ENCODE measurements at places on chromosomes 13 and 19.

- peak; percentile 56 for ATAC-seq
These were observed 179.7 kb downstream of the STK24 start for GRCh38 chr13:98397221-98397620.

DNA sequence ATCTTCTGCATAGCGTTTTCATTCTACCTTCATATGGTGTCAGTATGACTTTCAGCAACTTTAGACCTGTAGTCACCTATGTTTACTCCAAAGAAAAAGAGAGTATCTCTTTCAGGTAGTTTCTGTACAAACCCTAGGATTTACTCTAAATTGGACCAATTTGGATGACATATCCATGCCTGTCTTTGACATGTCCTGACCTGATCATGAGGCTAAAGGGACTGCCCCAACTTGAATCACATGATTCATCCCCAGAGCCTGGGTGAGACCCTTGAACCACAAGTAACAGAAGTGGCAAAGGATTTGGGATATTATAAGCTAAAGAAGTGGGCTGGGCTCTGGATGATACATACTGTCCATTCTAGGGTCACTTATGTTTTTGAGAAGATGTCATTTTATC lies 124.5 kb upstream of the CSNK1A1L start:
- ATAC-seq = no peak

GRCh38 chr13:52070929-52071523 lies 46.5 kb downstream of the UTP14C start:
- ATAC-seq = peak; percentile 69

DNA sequence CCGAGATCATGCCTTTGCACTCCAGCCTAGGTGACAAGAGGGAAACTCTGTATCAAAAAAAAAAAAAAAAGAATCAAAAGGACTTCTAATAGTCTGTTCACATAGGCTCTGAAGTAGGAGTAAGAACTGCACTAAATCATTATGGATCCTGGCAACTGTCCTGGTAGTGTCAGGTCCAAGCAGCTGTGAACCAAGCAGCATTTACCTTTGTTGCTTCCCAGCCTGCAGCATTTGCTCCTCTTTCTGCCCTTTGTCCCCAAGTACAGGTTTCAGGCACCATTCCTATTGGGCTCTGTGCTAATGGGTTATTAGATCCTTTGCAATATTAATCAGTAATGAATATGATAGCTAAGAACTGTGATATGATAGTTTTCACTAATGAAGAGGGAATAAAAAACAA lies 77.4 kb upstream of the NBEA start:
- no peak for ATAC-seq

DNA sequence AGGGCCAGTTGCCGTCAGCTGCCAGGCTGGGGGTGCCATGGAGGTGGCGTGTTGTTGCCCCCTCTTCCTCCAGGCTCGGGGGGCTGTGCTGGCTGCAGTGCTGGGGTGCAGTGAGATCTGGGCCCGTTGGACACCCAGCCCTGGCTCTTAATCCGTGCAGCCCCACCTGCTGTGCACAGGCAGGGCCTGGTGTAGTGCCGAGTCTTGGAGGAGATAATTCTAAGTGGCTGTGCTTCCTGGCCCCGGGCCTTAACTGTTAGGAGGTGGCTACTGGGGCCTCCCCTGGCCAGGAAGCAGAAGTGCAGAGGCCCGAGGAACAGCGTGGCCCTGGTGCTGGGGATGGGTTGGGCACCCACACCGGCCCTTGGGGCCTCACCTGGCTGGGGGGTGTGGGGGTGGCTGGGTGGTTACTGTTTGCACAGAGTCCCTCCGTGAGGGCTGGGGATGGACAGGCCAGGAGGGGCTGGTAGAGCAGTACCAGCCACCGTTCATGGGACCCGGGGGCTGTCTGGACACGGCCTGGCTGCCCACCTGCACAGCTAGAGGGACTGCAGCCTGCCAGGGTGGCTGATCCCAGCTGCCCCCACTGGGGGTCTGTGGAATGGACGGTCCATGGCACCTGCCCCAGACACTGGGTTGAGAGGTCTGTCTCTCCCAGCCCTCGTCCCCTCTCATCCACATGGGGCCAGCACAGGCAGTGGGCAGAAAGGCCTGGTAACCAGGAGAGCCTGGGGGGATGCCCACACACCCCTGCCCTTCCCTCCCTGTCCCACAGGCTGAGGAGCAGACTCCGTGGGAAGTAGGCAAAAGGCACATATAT lies 3.3 kb downstream of the GPX4 start:
- ATAC-seq = no peak

DNA sequence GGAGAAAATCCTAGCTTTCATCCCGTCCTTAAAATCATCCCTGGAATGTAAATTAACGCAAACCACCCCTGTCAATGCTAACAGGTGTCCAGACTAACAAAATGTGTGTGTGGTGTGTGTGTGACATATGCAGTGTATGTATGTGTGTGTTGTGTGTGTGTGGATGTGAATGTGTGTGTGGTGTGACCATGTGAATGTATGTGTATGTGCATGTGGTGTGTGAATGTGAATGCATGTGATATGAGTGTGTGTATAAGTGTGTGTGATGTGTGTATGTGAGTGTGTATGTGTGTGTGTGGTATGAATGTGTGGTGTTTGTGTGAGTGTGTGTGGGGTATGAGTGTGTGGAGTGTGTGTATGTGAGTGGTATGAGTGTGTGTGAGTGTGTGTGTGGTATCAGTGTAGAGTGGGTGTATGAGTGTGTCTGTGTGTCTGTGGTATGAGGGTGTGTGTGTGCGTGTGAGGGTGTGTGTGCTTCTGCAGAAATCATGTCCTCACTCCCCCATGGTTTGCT lies 190.8 kb downstream of the TEX29 start:
- ATAC-seq = no peak

DNA sequence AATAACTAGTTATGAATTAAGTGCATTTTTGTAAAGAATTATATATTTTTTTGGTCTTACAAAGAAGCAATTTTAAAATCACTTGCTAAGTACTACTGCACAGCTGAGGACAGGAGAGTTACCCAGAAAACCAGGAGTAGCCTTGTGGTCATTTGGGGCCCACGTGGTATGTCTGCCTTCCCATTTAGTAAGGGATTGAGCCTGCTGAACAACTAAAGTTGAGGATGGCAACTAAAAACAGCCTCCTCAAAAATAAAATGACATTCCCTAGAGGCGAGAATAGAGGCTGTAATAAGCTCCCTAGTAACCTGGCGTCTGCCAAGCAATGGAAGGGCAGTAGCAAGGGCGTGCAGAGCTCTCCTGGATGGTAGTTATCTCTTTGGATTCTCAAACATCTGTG lies 36.3 kb downstream of the DOCK9 start:
- ATAC-seq = no peak

DNA sequence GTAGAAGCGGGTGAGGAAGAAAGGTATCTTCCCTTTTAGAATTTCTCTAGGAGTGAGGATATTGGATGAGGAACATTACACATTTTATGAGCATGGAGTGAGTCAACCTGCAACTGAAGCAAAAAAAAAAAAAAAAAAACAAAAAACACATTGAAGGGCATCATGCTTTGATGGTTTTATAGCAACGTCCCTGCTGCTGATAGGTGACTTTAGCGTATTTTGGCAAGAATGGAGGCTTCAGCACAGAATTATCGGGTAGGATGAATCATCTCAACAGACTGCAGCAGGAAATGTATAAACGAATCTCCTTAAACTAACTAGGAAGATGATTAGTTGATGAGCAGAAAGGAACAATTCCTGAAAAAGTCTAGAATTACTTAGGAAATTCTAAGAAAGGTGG lies 1359.6 kb upstream of the ATXN8OS start:
- no peak for ATAC-seq

GRCh38 chr13:79779761-79780160 lies 298.8 kb downstream of the NDFIP2 start:
- peak; percentile 40 for ATAC-seq

- no peak for ATAC-seq
These were observed 5.8 kb downstream of the FUZ start for GRCh38 chr19:49807058-49807903.

GRCh38 chr13:65965501-65965900 lies 1264.6 kb downstream of the PCDH9 start:
- ATAC-seq = no peak

Data from SK-N-SH treated with all-trans-retinoic acid at 6 μM for 48 hours (cell line).